ENCODE measurements at places on chromosomes 4 and X. TPM values are rescaled to one million over a fixed set of nuclear protein-coding genes. Genes with fewer than 3 reads are reported as not detected.

The DOK7 gene
- 2.8 TPM for total RNA-seq

The CCNB3 gene
- not detected for total RNA-seq

DNA sequence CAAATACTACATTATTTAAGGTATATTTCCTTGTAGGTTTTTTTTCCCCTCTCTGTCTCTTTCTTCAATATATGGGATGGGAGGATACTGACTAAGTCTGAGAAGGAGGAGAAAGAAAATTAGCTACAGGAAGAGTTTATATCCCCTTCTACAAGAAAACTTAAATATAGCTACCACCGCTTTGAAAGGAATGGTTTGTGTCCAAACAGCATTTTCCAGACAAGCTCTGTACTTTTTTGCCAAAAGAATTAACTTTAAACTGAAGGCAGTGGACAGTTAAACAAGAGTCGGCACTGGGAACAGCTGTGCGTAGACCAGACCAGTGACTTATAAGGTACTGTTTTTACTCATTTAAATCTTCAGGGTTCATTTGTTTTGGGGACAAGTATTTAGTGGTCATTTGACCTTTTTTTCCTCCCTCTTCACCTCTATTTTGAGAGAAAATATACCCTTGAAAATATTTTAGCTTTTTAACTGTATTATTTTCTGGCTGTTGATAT is 303.7 kb downstream of the ARHGAP24 start:
- DNase-seq, result no peak

DNA sequence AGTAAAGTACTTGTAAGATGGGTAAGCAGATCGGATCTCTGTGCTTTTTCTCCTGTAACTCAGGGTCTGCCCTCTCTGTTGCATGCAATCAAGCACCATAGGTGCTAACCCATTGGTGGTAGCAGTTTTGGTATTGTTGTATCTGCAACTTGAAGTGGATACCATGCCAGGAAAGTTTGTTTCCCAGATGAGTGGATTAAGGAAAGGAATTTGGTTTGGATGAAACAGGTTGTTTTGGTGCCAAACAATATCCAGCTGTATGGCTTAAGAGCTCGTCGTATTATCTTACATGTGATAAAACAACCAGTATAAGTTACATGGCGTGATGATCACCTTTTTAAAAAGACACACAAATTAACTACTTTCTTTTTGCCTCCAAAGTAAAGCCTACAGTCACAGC is 280.9 kb upstream of the TENM3 start:
- DNase-seq, result no peak

The PIGA gene
- total RNA-seq, result 12.2 TPM

The GPR50 gene
- total RNA-seq, result not detected

GRCh38 chrX:153526801-153527200 is 9.4 kb downstream of the ATP2B3 start:
- no peak for DNase-seq

All from G401 (cell line).